T-helper 9 cell (primary cell): ENCODE measurements at places on chromosomes 13 and 19.

- DNase-seq = no peak
Measured at GRCh38 chr19:29583196-29583999, 22.7 kb upstream of the POP4 start.

GRCh38 chr13:91323349-91323748 lies 24.1 kb upstream of the MIR17HG start:
- no peak for DNase-seq

GRCh38 chr19:18120127-18120526 lies 22.5 kb downstream of the MAST3 start:
- no peak for DNase-seq

GRCh38 chr19:19145684-19146608 lies 7.7 kb upstream of the TMEM161A start:
- DNase-seq = peak; percentile 89

DNA sequence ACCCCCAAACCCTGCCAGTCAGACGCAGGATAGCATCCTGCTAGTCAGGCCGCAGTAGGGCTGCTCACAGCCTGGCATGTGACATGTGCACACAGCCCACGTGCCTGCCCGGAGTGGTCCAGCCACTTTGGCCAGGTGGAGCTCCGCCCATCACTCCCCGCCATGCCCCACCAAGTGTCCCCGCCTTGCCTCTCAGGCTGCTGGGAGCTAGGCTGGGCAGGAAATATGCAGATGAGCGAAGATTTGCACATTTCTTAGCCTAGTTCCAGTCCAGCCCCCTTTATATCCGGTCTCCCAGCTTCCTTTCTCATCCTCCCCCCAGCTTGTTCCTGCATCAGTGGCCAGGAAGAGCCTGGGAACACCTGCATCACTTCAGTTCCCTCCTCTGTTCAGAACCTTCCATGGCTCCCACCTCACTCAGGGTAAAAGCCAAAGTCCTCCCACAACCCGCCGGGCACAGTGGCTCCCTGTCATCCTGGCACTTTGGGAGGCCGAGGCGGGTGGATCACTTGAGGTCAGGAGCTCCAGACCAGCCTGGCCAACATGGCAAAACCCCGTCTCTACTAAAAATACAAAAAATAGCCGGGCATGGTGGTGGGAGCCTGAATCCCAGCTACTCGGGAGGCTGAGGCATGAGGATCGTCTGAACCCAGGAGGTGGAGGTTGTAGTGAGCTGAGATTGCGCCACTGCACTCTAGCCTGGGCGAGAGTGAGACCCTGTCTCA lies 2.3 kb upstream of the DOCK6 start:
- DNase-seq = no peak

- DNase-seq = peak; percentile 31
Measured at GRCh38 chr13:99380921-99381645, 73.9 kb upstream of the GPR183 start.

GRCh38 chr13:99614465-99614885 lies 113.2 kb downstream of the TM9SF2 start:
- no peak for DNase-seq

GRCh38 chr13:28754698-28755545 lies 36.2 kb upstream of the SLC46A3 start:
- DNase-seq = no peak

DNA sequence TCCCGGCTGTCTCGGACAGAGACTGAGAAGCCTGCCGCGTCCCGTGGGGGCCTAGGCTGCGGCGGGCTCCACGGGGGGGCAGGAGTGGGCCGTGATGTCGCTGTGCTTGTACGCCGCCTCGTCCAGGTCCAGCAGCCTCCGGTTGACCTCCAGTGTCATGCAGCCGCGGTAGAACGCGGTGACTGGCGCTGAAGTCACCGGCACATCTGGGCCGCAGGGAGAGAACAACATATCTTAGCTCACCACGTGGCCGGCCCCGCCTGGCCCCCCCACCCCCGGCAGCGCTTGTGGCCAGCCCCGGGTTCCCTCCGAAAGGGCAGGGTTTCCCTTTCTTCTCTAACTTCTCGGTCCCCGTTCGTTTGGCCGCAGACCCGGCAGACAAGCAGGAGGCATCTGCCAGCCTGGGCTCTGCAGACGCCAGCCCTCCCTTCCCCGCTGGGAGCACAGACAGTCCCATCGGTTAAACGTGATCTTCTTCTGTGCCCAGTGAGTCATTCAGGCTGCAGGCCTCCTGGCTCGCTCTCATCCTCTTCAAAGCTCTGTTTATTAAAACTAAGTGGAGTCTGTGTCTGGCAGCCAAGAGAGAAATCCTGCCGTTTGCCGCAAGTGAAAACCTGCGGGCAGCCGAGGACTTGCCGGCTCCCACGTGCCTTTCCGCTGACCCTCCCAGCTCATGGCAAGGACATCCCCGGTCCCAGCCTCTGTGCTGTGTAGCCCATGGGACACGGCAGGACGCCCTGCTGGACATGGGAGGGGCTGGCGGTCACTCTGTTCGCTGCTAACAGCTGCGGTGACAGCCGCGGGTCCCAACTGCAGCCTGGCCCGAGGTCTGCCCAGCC lies 42.8 kb downstream of the GAS6 start:
- DNase-seq = no peak

- DNase-seq = no peak
Measured at GRCh38 chr19:44890366-44891015, 563 bp upstream of the TOMM40 start.

- DNase-seq = no peak
Measured at GRCh38 chr13:91058066-91058465, 289.4 kb upstream of the MIR17HG start.
